ENCODE measurements at places on chromosomes 11 and 22. TPM values are rescaled to one million over a fixed set of nuclear protein-coding genes. Genes with fewer than 3 reads are reported as not detected.

The CRYBB3 gene
- not detected for total RNA-seq

The SERHL2 gene
- 3.5 TPM for total RNA-seq

GRCh38 chr11:101915791-101916291, 481 bp downstream of the ANGPTL5 start:
- no peaks in the 10 kb centered on the region for H3K27me3 ChIP-seq
- peaks cover 19% of the 10 kb centered on the region for H3K4me1 ChIP-seq

GRCh38 chr11:94181943-94182342, 53.3 kb downstream of the PANX1 start:
- no peak overlapping the region for H3K27ac ChIP-seq
- no peaks in the 10 kb centered on the region for H3K27me3 ChIP-seq
- no peak for DNase-seq
- no peak overlapping the region for H3K4me3 ChIP-seq

The SCN3B gene
- total RNA-seq = 1.9 TPM

DNA sequence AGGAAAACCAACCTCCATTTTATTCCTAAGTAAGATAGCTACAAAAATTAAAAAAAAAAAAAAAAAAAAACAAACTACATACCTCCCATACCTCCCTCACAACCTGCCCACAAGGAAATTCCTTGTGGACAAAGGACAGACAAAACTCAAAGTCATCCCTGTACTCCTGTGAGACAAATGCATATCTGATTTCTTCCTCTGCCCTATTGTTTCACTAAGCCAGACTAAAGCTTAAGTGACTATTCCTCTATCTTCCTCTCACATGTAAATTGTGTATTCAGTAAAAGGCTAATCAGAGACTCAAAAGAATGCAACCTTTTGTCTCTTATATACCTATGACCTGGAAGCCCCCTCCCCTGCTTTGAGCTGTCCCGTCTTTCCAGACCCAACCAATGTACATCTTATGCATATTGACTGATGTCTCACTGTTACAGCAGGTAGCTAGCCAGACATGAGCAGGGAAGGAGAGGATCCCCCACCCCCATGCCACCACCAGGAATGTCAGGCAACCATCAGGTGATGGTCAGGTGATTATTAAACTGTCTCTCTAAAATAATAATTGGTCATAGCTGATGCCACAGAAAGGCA, 289.4 kb downstream of the SBF2 start:
- no peaks in the 10 kb centered on the region for H3K4me1 ChIP-seq
- peaks cover 4% of the 10 kb centered on the region for H3K36me3 ChIP-seq
- no peak overlapping the region for H3K4me3 ChIP-seq
- no peaks in the 10 kb centered on the region for H3K27me3 ChIP-seq

The IL17REL gene
- not detected for total RNA-seq

DNA sequence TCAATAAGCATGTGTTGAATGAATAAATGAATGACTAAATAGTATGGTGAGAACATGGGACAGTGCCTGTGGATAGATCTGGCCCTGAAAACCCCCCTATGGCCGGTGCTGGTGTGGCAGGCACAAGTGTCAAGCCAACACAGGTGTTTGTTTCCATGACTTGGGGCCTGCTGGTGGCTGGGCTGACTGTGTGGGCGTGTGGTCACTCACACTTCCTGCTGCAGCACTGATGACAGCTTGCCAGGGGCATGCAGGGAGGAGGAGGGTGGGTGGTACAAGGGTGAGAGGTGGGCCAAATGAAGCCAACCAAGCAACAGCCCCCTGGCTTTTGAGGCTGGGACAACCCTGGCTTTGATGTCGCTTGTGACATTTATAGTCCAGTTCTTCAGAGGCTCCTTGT, 30.3 kb upstream of the ABCC8 start:
- H3K27ac ChIP-seq = no peak overlapping the region
- no peak for DNase-seq
- no peaks in the 10 kb centered on the region for H3K36me3 ChIP-seq
- peaks cover 19% of the 10 kb centered on the region for H3K4me1 ChIP-seq
- no peak overlapping the region for H3K4me3 ChIP-seq
- peaks cover 7% of the 10 kb centered on the region for H3K27me3 ChIP-seq
